ENCODE measurements at places on chromosomes 5 and 9.

DNA sequence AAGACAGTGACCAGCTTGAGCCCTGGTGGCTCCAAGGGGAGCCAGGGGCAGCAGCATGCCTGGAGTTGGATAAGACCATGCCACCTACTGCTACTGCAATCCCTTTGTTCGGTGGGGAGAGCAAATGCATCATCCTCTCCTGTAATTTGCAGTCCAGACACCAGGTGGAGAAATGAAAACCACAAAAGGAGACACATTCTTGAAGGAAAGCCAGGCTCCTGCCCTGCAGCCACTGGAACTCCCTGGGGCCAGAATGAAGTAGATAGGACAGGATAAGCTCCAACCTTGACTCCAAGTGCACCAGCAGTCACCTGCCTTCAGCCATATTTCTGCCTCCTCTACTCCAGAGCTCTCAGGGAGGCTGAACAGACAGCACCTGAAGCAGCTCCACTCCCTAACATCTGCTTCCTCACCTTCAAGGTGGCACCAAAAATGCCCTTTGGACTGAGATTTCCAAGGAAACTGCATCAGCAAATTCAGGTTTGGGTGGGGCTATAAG, 65.1 kb upstream of the IQGAP2 start:
- DNase-seq, result peak; percentile 72

- no peak for DNase-seq
Measured at GRCh38 chr5:31898036-31898632, 259.2 kb downstream of the PDZD2 start.

DNA sequence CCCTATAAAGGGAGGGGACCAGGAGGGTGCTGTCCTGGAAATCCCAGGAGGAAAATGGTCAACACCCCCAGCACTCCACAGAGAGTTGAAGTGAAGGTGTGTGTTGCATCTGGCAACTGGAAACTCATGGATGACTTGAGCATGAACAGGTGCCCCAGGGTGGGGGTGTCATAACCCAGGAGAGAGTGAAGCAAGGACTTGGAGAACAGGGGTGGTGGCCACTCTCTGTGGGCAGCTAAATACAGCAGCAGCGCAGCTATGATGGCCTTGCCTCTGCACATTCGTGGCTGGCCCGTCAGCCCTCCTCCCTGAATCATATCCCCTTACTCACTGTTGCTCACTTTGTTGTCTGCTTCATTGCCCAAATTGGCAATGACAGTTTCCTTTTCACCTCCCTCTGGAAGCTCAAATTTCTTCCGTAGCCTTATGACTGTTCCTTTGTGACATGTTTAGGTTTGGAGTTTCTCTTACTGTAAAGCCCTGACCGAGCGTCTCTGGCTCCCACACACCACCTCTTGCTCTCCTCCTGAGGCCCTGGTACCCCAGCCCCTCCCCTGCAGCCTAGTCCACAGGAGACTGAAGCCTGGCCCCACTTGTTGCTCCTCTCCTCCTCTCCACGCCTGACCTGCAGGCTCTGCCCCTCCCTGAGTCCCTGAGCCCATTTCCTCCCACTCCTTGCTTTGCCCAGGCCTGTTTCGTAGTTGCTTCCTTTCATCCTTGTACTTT, 185.8 kb downstream of the CD180 start:
- peak; percentile 48 for DNase-seq

DNA sequence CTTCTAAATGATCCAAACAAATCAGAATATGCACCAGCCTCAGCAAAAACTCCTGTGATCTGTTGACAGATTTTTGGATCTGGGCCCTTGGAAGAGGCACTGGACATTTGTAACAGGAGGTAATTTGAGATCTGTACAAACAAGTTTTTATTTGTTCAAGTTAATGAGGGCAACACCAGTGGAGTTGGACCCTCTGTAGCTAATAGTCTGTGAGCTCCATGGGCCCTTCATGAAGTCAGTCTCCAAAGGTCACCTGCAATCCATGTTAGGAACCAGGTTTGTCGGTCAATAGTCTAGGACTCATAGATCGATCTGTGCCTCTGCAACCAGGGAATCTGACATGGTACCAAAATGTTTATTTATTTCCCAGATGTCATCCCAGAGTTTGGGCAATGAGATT, 40.9 kb downstream of the PAM start:
- DNase-seq, result no peak
